Renal pelvis (tissue), 12 donors: ENCODE measurements at places on chromosomes 13 and 19.

GRCh38 chr19:57947088-57947418 lies 453 bp downstream of the ZNF256 start:
- no peak for DNase-seq

- no peak for DNase-seq
These were observed 748 bp downstream of the LHFPL6 start for GRCh38 chr13:39602277-39602613.

DNA sequence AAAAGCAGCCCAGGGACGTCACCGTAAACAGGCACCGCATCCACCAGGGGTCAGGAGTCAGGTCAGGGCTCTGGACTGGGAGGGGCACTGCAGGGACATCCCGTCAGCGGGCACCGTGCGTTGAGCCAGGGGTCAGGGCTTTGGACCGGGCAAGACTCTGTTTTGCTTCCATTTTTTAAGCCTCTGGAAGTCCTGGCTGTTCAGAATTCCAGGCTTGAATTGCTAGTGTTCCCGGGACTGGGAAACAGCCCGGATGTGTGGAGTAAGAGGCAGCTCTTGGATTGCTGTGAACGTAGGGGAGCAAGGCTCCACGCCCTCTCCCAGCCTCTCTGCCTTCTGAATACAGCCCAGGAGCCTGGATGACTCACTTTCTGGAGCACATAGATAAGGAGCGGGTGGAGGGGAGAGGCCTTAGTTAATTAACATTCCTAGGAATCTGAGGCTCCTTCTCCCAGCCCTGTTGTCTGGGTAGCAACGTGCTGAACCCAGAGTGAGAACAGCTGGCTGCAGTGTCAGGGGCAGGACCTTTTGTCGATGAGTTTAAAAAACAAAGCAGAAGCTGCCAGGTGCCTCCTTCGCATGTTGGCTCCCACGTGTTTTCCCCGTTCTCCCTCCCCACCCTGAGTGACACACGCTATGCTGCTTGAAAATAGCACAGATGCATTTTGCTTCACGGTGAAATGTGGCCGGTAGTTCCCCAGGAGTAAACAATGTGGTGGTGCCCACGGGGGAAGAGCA lies 21.9 kb downstream of the ATP11A start:
- DNase-seq = peak; percentile 74

DNA sequence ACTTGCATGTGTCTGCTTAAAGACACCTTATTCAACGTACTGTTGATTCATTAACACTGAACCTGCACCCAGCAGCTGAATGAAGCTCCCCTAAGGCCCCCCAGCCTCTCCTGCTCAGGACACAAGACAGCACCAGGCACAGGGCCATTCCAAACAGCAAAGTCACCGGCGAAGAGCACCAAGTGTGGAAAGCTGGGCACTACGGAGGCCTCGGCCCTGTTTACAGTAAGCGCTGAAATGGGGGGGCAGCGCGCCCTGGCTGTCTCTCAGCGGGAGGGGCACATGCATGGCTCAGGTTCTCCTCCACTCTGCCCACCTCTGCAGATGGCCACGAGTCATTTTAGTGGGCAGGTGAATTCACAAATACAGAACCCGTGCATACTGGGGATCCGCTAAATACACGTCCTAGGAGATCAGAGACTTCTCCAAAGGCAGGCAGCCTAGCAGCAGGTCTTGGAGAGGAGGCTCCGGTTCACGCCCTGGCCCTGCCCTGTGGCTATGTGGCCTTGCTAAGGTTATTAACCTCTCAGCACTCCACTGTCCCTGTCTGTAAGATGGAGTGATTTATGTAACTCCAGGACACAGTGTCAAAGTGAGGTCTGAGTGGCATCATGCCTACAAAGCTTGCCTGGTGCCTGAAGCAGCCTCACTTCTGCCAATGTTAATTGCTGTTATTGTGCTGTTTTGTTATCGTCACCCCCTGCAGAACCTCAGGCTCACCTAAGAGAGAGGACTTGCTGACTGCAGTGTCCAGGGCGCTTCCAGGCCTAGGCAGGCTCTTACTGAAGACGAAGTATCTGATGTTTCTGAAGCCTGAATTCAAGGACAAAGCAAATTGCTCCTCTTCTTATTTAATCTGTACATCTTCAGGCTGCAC lies 207.4 kb upstream of the SOX1 start:
- DNase-seq = no peak

- DNase-seq = no peak
These were observed 9.0 kb downstream of the SLC25A15 start for GRCh38 chr13:40798380-40798779.

- DNase-seq = no peak
These were observed 69.8 kb downstream of the USP12 start for GRCh38 chr13:27101847-27102246.

- DNase-seq = no peak
These were observed 943.0 kb upstream of the PCDH9 start for GRCh38 chr13:68173111-68173510.

DNA sequence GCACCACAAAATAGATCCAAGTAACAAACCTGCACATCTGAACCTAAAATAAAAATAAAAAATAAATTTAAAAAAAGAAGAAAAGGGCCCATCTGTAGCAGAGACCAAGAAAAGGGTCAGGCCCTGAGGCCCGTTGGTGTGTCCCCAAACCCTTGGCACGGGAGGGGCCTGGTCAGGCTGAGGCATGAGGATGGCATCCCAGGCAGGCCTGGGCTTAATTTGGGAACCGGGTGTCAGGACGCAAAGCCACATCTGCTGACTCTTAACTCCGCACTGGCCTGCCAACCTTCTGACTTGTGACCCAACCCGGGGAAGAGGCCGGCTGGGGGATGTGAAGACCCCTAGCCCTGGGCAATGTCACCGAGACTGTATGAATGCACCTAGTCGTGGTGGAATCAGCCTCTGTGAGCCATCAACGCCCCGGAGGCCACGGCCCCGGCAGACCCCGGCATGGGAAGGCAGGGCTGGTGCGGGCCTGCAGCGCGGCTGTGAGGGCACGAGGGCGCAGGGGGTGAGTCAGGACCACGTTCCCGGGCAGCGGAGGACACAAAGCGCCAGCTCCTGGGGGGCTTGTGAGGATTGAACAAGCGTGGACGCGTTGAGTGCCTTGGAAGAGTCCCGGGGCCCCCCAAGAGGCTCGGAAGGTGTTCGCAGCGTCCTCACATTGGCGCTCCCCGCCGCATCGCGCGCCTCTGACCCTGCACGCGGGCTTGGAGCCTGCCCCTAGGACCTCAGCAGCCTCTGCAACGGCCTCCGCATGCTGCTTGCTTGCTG lies 38.2 kb downstream of the ATP12A start:
- DNase-seq = no peak

DNA sequence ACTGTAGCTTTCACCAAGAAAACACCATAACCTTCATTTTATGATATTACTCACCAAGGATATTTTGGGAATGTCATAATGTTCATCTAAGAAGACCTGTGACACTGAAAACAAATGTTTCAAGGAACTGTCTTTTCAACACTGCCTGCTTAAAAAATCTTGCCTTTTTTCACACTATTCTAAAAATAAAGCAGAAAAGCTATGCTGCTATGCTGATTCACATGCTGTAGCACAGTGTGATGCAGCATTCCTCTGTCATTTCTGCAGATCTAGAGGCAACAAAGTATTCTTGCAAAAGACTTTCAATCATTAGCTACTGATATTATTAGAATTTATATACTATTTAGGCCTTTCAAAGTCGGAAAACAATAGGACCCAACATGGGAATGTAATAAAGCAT lies 525.7 kb downstream of the UQCRFS1 start:
- no peak for DNase-seq

DNA sequence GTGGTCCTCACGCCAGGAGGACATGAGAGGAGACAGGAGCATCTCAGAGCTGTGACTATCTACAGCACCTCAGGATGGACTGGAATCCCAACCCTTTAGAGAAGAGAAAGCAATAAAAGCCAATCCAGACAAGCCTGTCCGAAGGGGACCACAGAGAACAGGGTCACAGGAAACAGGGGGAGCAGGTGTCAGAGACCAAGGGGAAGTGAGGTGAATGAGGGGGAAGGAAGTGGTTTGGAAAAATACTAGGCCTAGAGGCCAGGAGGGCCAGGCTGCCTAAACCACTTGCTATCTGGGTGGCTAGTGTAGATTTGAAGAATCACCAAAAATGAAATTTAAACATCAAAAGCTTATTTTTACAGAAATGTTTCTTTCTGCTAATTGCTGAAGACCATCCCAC lies 16.2 kb downstream of the TMTC4 start:
- no peak for DNase-seq

DNA sequence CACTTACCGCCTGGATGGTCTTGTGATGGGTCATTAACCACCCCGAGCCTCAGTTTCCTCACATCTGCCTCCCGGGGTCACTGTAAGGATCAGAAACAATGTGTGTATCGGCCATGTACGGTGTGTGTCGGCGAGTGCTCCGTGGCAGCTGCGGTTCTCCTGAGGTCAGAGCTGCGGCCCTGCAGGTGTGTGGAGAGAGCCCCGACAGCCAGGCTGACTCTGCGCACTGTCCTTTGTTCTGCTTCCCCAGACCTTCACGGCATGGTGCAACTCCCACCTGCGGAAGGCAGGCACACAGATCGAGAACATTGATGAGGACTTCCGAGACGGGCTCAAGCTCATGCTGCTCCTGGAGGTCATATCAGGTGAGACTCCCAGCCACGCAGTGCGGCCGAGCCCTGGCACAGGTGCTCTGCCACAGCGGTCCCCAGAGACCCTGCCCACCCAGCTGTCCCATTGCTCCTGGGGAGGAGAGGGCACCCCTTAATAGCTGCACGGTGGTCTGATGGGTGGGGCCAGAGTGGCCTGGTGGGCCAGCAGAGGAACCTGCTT lies 43.8 kb downstream of the CAPN12 start:
- DNase-seq = no peak

GRCh38 chr19:38852231-38853044 lies 2.7 kb upstream of the HNRNPL start:
- no peak for DNase-seq

- peak; percentile 90 for DNase-seq
These were observed 5.2 kb upstream of the ZNF579 start for GRCh38 chr19:55585658-55586339.

DNA sequence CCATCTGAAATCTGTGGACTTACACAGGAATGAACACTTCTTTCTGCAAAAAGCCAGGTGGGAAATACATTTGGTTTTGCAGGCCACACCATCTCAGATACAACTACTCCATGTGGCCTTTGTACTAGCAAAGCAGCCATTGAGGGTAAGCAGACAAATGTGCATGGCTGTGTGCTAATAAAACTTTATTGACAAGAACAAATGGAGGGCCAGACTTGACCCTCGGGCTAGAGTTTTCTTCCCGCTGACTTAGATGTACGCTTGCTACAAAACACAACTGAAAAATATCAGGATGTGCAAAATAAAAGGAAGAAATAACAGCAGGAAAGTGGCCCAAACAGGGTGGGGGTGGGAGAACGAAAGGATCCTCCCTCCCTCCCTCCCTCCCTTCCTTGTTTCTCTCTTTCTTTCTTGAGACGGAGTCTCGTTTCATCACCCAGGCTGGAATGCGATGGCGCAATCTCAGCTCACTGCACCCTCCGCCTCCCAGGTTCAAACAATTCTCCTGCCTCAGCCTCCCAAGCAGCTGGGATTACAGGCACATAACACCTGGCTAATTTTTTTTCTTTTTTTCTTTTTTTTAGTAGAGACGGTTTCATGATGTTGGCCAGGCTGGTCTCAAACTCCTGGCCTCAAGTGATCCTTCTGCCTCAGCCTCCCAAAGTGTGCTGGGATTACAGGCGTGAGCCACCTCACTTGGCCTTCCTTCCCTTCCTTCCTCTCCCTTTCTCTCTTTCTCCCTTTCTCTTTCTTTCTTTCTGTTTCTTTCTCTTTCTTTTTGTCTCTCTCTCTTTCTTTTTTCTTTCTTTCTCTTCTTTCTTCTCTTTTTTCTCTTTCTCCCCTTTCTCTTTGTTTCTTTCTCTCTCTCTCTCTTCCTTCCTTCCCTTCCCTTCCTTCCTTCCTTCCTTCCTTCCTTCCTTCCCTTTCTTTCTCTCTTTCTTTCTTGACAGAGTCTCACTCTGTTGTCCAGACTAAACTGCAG lies 29.3 kb downstream of the CCL25 start:
- DNase-seq = no peak

GRCh38 chr19:48123907-48124651 lies 13.5 kb upstream of the PLA2G4C start:
- DNase-seq = no peak

DNA sequence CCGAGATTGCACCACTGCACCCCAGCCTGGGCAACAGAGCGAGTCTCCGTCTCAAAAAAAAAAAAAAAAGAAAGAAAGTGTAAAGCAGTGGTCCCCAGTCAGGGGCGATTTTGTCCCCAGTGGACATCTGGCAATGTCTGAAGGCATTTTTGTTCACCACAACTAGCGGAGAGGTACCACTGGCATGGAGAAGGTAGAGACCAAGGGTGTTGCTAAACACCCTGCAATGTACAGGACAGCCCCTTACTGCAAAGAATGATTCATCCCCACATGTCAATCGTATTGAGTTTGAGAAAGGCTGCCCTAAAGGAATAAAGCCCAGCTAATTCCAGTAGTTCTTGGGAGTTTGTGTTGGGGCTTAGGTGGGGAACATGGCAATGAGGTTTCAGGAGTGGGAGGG lies 38.7 kb downstream of the CYP4F2 start:
- no peak for DNase-seq

DNA sequence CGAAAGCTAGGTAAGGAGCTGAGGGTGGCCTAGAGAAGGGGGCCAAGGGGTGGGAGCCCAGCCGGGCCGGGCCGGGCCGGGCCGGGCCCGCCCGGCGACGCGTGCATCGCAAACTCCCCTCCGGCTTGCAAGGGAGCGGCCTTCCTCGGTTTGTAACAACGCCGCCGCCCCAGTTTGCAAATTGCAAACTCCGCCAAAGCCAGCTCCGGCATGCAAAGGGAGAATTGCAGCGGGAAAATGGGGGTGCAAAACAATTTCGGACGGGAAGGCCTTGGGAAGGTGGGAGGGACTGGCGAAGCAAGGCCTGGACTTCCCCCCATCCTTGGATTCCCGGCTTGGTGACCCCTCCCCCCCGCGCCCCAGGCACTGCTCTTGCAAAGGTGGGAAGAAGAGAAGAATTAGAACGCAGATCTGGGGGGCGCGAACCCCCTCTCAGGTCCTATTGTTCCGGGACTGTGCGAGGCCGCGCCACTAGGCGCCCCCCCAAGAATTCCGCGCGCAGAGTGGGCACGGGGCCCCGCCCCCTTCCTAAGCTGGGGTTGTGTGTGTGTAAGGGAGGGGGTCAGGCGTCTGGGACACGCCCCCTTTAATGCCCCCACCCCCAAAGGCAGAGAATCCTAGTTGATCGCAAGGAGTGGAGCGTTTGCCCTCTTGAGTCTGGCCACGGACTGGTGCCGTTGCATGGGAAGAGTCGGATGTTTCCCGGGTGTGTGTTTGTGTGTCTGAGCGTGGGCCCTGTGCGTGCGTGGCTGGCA lies 926 bp downstream of the PRR12 start:
- DNase-seq = peak; percentile 39

DNA sequence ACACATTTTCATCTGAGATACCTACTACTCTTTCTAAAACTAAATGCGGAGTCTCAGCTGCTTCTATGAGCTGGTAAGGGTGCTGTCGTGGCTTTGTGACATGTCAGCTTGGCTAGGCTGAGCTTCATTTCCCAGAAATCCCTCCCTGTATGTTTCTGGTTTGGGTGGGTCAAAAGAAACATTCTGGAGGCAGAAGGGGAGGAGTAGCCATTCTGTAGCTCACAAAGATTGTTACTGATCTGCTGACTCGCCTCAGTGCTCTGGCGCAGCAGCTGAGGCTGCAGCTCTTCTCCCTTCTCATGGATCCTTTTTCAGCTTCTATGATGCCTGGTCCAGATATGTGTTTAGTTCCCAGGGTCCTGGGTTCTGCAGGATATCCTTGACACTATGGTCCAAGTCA lies 114.7 kb downstream of the RAP2A start:
- DNase-seq = no peak
